ENCODE measurements at places on chromosomes 13 and 19. TPM values are rescaled to one million over a fixed set of nuclear protein-coding genes. Genes with fewer than 3 reads are reported as not detected.

GRCh38 chr13:47306991-47307390 is 410.1 kb upstream of the HTR2A start:
- no peak for DNase-seq

- no peak for DNase-seq
Observed at GRCh38 chr19:36423925-36424324, 5.5 kb upstream of the ZFP82 start.

DNA sequence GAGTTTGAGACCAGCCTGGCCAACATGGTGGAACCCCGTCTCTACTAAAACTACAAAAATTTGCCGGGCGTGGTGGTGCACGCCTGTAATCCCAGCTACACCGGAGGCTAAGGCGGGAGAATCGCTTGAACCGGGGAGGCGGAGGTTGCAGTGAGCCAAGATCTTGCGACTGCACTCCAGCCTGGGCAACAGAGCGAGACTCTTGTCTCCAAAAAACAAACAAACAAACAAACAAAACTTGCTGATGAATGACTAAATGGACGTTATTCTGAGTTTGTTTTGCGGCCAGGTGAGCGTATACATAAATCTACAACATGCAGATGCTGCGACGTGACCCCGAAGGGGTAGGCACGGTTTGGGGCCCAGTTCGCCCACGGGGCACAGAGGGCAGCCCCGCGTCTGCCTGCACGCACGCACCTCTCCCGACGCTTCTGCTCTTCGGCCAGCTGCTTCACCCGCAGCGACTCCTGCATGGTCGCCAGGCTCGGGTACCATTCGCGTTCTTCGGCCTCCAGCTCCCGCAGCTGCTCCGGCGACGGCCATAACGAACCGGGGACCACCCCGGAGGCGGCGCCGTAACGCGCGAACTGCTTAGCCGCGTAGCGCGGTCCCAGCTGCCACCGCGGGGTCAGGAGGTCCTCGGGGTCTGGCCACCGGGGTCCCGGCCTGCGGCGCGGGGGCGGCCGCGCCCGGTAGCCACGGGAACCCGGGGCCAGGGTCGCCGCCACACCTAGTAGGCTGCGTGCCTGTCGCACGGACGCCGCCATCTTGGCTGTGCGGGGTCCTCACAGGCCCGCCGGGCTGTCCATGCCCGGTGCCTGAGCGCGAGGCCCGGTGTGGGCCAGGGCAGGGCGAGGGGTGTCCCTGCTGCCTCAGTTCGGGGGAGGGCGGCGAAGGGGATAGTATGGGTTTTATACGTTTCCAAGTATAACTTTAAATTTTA is at the start of gene GADD45GIP1:
Gene GADD45GIP1, minus strand, starts transcription at position 778 of the 943 bp plus-strand sequence. Its CDS starts 11 bp downstream, at position 767.
- DNase-seq: peak; percentile 89

DNA sequence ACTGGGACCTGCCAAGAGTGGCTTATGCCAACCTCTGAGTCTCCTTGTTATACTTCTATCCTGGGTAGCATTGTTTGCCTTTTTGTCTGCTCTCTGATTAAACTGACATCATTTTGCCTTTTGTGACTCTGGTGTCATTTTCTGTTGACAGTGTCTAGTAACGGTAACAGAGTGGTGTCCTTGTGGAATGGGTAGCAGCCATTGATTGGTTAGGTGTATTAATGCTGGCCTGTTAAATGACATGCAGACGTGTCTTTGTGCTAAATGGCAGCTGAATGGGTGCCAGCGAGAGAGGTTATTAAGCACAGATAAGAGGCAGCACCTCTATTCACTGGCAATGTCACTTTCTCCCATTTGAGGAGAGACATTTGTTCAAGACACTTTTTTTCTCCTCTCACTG is 1289.4 kb downstream of the PCDH9 start:
- no peak for DNase-seq

ACTL9 gene
- not detected for total RNA-seq

GJA3 gene
- 1.0 TPM for total RNA-seq

TEX101 gene
- not detected for total RNA-seq

KIR2DL4 gene
- not detected for total RNA-seq

Measured in activated naive CD8-positive, alpha-beta T cell treated with anti-CD3 and anti-CD28 coated beads for 36 hours (primary cell).